T-helper 2 cell treated with Interferon-gamma antibody and Interleukin-4, amounts not matched to agents 5 μg/mL and 100 μg/mL, for 36 hours (primary cell): ENCODE measurements at places on chromosomes 1 and 21.

DNA sequence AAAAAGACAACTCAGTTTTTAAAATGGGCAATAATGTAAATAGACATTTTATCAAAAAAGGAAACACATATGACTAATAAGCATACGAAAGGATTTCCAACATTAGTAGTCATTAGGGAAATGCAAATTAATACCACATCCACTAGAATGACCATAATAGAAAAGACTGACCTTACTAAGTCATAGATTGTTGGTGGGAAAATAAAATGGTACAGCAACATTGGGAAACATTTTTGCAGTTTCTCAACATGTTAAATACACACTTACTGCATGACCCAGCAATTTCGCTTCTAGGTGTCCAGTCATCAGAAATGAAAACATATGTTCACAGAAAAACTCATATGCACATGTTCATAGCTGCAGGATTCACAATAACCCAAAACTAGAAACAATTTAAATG, 29.9 kb upstream of the SLC44A3 start:
- no peak for DNase-seq

DNA sequence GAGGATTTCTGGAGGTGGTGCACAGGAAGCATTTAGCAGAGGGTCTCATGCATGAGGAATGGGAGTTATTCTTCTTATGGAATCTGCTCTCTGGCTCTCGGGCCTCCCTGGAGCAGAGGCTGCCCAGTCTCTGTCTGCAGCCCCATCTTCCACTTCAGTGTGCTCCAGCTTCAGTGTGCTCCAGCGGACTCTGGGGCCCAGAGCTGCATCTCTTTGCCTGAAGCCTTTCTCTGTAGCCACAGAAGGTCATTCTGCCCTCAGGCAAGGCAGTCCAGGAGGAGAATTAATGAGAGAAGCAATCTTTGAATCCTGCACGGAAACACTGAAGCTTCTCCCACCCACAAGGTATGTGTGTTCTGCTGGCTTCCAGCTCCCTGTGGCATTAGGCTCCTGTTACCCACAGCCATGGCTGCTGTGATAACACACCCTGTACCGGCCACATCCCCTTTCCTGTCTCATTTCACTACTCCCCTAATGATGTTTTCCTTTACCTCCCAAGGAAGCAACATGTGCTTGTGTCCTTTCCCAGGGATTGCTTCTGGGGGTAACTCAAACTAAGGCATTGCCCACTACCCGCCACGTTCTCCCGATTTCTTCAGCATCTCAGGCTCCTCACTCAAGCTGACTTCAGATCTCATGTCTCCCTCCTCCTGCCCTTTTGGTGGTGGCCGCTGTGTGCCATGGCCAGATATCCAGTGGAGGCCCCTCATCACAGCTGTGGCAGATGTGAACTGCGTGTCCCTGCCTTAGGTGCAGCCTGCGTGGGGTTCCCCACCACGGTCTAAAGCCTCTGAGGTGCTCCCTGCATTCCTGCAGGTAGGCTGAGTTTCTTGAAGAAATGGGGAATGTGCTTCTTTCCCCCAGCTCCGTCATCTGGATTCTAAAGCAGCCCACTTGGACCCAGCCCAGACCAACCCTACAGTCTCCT, 181.2 kb upstream of the GALNT2 start:
- no peak for DNase-seq

DNA sequence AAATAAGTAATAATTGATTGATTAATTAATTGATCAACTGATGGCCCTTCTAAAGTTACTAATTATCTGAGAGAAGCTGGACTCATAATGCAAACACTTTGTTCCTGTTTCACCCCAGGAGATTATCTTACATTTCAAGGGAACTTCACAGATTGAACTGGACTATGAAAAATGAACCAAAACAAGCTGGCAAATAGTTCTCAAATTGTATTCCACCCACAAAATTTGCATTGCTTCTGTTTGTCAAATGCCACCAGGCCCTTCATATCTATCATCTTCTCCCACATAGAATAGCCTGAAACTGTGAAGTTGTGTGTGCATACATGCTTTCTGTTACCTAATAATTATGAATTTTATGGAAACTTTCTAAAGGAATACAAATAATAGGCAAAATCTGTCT, 104.0 kb downstream of the ZNF281 start:
- no peak for DNase-seq

DNA sequence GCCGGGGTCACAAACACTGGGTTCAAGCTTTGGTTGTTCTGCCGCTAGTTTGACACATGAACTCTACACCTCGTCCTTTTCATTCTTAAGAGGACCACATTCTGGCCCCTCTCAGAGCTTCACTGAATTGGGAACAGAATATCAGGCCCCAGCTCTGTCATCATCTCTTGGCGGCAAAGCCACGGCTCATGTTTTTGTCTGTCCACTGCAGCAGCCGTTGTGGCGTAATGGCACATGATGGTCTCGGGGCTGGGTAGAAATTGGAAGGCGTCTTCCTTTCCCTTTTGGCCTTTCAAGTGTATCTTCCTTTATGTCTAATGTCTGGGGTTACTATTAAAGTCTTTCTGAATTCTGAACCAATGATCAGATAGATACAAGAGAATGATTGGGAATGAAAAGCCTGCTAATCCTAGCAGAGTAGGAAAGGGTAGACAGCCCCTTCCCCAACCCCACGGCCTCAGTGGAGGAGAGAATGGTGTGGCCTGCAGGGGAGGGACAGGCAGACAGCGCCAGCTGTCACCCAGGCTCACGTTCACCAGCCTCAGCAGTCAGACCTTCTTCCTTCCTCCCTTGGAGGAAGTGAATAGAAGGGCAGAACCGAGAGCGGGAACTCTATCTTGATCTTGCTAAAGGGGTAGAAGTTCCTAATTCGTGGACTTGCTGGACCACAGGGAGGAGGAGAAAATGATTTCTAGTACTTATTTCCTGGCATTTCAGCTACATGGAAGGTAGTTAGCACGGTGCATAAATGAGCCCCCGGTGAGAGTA, 498.1 kb downstream of the KIF26B start:
- DNase-seq: no peak

GRCh38 chr1:108824051-108824450, 32.8 kb downstream of the AKNAD1 start:
- DNase-seq: no peak

DNA sequence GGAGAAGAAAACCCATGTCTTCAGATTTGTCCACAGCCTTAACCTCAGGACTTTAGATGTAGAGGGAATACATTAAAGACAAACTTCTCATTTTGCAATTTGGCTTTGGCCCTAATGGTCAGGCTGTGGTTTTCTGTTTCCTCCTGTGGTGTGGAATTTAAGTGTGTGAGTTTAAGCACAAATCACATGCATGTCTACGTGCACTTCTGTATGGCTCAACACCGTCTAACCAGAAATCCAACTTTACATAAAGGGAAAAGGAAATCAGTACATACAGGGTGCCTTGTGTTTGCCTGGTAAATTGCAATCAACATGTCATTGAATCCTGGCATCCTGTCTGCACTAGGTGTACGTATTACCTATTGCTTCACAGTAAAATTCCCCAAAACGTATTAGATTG, 1.2 kb upstream of the ZNF124 start:
- no peak for DNase-seq

- no peak for DNase-seq
These were observed 107.4 kb upstream of the EDN2 start for GRCh38 chr1:41591891-41592290.

DNA sequence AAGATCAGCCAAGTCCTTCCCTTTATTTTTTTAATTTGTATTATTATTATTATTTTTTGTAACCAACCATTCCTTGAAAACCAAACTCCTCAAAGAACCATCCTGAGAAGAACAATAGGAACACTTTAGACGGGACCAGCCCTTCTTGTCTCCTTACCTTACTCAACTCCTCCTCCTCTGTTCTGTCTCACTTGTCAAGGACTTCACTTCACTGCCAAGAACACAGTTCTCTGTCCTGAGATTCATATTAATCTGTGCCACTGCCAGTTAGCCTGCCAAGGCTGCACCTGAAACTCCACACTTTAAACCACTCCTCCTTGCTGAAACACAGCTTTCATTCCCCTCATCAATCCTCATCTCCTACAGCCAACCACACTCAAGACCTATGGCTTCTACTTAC, 73.8 kb upstream of the ATP1A1 start:
- DNase-seq: no peak

DNA sequence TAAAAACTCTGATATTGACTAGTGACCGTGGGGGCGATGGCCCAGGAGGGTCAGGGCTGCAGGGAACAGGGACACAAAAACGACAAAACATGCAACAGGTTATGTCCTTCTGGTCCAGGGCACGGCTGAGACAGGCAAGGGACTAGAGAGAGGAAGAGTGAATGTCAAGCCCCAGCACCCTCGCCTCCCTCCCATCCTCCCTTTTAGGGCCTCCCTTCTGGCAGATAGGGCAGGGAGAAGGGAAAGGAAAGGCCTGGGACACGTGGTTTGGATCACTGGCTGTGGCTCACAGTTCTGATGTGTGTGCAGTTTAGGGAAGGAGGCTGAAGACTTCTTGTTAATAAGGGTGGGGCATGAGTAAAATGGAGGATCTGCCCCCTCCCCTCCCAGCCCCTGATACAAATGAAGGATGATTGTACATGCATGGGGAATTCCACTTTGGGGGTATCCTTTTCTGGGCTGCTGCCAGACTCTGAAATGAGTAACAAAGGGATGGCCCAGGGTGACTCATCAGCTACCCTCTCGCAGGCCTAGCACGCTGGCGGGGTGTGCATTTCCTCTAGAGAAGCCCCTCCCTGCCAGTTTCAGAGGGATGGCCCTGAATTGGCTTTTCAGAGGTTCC, 14.2 kb downstream of the CAPN2 start:
- peak; percentile 90 for DNase-seq

GRCh38 chr1:1272341-1273208, 1.1 kb downstream of the UBE2J2 start:
- no peak for DNase-seq

DNA sequence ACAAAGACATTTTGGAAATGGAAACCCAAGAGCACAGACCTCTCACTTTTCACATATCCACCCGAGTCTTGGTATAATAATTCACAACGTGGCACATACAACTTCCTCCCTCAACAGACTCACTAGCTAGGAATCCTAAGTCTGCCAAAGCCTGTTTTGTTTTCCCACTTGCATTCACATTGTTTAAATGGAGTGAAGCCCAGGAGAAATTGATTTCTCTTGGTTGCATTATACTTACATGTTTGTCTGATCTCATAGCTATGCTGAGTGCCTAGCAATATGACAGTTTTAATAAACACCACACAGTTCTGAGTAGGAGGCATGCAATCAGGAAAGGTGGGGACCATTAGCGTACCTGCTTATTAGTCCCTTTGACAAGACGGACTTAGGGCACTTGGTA, 348.6 kb upstream of the ADGRL4 start:
- DNase-seq: no peak

GRCh38 chr1:44261171-44261817, 48.0 kb downstream of the DMAP1 start:
- DNase-seq: no peak

- no peak for DNase-seq
These were observed 74.5 kb downstream of the ENAH start for GRCh38 chr1:225578251-225578977.

- no peak for DNase-seq
These were observed 30.8 kb downstream of the RNF19B start for GRCh38 chr1:32933742-32934322.

- DNase-seq: no peak
These were observed 40.3 kb downstream of the ZZZ3 start for GRCh38 chr1:77642196-77642595.

GRCh38 chr1:22450351-22451021, 1.2 kb upstream of the ZBTB40 start:
- DNase-seq: no peak

DNA sequence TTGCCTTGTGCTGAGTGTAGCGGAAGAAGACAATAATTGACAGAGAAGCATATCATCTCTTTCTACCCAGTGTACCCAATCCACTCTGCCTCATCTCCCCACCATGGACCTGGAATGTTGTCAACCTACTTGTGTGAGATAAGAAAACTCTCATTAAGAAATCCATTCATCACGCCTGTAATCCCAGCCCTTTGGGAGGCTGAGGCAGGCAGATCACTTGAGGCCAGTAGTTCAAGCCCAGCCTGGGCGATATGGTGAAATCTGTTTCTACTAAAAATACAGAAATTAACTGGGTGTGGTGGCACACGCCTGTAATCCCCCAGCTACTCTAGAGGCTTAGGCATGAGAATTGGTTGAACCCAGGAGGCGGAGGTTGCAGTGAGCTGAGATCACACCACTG, 209.6 kb downstream of the PBX1 start:
- no peak for DNase-seq

DNA sequence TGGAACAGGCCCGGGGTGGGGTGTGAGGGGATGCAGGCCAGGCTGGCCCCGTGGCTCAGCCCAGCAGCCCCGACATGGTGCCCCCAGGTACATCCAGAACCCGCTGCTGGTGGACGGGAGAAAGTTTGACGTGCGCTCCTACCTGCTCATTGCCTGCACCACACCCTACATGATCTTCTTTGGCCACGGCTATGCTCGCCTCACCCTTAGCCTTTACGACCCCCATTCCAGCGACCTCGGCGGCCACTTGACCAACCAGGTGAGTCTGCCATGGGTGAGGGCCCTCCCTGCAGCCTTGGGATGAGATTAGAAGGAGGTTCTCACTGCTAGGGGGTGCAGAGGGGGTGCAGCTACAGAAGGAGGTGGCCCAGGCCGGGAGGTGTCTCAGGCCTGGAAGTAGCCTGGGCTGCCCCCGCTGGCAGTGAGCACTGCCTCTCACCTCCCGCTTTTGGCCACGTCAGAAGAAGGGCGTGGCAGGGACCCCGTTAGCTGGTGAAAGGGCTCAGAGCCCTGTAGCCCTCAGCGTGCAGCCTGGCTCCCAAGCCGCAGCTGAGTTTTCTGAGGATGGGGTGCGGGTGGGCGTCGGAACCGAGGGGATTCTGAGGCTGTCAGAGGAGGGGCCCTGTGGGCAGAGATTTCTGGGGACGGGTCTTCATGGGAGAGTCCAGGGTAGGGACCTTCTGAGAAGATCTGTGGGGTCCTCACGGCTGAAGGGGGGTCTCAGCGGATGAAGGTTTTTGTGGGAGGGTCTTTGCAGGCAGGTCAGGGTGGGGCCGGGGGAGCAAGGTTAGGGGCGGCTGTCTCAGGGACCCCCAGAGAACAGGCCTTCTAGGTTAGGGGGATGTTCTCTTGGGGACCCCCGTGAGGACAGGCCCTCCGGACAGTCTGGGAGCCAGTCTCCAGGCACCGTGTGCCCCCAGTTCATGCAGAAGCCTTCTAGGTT, 10.4 kb downstream of the TTLL10 start:
- no peak for DNase-seq

DNA sequence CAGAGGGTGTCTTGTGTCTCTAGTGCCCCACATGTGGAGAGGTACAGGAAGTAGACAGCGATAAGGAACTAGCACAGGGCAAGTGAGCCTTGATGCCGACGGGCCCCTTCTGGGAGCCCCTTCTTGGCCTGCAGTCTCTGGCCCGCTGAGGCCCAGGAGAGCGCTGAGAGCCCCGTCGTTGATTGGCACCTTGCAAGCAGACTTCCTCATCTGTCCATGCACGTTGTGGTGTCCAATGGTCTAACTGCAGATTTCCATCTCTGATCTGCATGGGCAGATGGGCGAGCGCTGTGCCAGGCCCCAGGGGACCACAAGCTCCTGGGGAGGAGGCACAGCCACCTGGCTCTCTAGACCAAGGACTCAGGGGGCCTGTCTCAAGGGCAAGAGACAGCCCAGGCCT, 32.4 kb downstream of the PLEKHA6 start:
- no peak for DNase-seq
